ENCODE measurements at places on chromosomes 13 and 19.
A peak's percentile ranks its signal among the peaks of the same experiment; 100 is the strongest.

- no peak for DNase-seq
Observed at GRCh38 chr19:48907671-48908070, 7.6 kb downstream of the NUCB1 start.

- DNase-seq: no peak
Observed at GRCh38 chr19:16532440-16533234, 9.6 kb downstream of the CHERP start.

GRCh38 chr13:90185734-90186133, 1161.8 kb upstream of the MIR17HG start:
- DNase-seq: no peak

GRCh38 chr13:110836605-110836903, 78.3 kb downstream of the ANKRD10 start:
- DNase-seq: no peak

GRCh38 chr19:52945652-52946321, 16.9 kb downstream of the ZNF816 start:
- no peak for DNase-seq

DNA sequence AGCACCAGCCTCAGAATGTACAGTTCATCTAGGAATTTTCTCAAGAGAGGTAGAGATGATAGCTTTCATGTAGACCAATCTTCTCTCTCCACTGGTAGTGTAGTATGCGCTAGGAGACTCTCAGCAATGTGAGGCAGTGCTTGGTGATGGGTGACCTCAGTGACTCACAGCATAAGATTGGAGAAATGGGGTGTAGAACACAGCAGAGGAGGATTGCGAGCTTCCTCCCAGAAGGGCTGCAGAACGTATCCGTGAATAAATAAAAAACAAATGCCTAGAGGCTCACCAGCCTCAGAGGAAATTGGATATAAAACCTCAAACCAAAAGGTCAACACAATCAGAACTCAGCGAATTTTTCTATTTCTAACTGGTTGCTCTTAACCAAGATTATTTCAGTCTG, 182.9 kb upstream of the RXFP2 start:
- DNase-seq: peak; percentile 75

- DNase-seq: no peak
Observed at GRCh38 chr13:41428155-41428554, 29.2 kb upstream of the RGCC start.

DNA sequence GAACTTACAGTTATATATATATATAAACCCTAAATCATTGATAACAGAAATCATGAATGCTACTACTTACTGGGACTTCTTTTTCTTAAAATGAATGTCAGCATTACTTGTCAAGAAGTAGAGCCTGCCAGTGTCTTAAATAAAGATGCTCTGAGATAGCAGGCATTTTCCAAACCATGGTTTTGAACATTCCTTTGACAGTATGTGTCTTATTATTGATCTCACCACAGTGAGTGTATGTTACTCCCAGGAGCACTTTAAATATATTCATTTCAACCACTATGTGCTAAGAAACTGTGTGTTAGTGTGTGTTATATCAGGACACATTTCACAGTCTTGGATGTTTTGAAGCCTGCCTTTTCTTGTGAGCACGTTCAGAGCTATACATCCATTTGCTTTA, 28.2 kb downstream of the TNFRSF19 start:
- peak; percentile 77 for DNase-seq

DNA sequence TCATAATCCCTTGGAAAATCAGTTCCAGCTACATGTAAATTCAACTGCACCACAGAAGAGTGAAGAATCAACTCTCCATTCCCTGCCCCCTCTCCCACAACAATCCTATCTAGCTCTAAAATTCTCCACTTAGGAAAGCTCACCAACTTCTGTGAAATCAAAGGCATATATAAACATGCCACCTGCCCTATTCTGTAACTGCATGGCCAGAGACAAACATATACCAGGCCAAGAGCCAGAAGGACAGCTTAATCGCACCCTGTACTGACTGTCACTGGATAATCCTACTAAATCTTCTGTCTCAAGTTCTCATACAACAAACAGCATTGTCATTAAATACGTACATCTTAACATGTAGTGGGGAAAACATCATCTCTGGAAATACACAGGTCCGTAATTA, 58.2 kb upstream of the EEF1AKMT1 start:
- DNase-seq: no peak

DNA sequence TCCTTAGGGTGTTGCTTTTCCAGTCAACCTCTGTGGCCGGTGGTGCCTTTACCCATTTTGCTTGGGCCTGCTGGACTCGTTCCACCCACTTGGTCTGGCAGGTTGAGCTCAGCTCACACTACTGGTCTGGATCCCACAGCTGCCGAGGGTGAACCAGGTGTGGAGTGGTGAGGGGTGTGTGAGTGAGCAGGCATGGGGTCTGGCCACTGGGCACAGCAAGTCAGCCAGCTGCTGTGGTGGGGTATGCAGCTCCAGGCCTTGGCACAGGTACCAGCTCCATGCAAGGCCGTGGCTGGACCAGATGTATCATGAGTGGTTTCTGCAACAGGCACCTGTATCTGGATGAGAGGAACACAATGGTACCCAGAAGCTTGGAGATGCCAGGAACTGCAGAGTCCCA, 277.6 kb upstream of the KLHL1 start:
- DNase-seq: no peak

DNA sequence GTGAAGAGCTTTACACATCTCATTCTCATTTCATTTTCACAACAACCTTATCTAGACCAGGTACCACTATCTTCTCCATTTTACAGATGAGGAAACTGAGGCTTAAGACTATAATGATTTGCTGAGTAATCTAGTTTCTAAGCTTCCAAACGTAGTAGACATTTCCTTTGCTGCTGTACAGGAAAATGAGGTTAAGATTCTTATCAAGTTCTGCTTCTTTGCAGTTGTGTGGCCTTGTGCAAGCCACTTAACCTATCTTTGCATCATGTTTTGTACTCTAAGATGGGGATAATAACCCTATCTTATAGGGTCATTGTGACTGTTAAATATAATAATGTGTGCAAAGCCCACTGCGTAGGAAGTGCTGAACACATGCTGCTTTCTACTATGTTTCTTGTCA, 307.9 kb downstream of the HS6ST3 start:
- no peak for DNase-seq

- DNase-seq: no peak
Observed at GRCh38 chr19:14786421-14786851, 8.1 kb upstream of the ADGRE2 start.

DNA sequence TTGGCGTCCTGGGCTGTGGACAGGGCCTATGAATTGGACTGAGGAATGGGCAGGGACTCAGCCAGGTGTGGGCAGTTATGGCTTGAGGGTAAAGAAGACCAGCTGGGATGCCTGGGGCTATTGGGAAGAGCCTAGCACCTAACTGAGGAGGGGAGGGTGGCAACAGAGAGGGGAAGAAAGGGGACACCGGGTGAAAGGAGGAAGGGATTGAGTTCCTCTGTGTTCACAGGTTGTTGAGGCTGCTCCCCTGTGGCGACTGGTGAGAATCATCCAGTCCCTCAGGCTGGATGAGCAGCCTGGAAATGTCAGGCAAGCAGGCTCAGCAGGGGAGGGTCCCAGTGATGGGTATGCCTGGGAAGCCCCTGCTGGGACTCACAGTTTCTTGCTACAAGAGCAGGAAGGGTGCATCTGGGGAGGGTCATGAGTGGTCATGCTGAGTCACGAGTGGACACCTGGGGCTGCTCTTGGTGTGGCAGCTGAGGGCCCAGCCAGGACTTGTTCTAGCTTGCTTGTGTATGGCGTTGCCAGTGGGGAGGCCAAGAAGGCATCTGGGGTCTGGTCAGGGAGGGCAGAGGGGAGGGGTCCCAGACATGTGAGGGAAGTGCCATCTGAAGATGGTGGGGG, 1.4 kb downstream of the ZNF324 start:
- no peak for DNase-seq

- no peak for DNase-seq
Observed at GRCh38 chr19:50843701-50844221, 10.4 kb upstream of the KLK15 start.

DNA sequence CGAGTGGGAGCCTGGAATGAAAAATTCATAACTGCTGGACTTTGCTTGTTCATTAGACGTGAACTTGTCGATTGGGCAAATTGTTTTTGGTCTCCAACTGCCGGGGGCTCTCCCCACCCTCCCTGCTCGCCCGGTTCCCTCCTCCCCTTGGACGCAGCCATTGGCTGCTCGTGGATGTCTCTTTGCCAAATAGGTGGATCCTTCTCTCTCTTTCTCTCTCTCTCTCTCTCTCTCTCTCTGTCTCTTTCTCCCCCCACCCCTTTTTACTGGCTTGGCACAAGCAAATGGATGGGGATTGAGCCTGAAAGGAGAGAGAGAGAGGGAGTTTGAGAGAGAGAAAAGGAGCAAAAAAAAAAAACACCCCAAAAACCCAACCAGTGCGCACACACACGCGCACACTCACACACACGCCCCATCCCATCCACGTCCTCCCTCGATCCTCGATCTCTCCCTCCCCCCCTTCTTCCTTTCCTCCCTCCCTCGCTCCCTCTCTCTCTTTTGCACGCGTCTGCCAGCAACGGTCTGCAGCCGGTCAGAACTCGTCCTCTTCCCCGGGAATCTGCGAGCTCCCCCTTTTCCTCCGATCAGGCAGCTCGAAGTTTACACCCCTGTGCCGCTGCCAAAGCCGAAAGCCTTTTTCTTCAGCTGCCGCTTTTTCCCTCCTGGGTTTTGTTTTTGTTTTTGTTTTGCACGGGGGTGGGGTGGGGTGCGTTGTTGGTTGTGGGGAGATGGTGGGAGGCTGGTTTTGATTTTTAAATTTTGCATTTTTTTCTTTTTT, 27.8 kb downstream of the NFIX start:
- peak; percentile 97 for DNase-seq

DNA sequence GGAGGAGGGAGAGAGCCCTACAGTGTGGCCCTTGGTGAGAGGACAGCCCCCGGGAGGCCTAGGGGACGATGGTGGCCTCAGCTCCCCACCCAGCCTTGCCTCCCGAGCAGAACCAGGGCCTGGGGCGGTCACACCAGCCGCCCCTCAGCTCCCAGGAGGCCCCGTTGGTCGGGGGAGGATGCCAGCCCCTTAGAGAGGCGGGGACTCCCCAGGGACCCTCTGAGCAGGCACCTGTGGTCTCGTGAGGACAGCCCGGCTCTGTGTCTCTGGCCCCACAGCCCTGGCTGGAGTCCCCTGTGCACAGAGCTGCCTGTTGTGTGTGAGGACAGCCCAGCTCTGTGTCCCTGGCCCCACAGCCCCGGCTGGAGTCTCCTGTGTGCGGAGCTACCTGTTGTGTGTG, 158.8 kb downstream of the KDM4B start:
- no peak for DNase-seq

- DNase-seq: no peak
Observed at GRCh38 chr13:113043931-113044330, 61.7 kb upstream of the F7 start.

- no peak for DNase-seq
Observed at GRCh38 chr13:42398533-42398932, 126.6 kb downstream of the AKAP11 start.

- DNase-seq: peak; percentile 44
Observed at GRCh38 chr19:29683009-29683408, 17.7 kb downstream of the PLEKHF1 start.

DNA sequence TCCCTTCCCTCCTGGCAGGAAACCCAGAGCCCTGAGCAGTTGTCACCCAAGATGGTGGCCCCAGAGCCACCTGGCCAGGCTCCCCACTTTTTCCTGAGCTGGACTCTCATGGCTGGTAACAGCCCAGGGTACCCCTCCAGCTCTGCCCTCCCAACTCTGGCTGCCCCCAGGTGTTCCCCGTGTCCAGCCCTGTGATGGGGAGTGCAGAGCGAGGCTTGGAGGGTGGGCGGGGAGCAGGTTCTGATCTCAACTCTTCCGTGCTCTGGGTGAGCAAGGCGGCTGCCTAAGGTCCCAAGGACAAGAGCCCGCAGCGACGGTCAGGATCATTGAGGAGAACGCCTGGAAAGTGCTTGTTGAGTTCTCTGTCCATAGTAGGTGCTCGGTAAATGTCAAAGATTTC, 54.7 kb upstream of the GAS6 start:
- DNase-seq: no peak

DNA sequence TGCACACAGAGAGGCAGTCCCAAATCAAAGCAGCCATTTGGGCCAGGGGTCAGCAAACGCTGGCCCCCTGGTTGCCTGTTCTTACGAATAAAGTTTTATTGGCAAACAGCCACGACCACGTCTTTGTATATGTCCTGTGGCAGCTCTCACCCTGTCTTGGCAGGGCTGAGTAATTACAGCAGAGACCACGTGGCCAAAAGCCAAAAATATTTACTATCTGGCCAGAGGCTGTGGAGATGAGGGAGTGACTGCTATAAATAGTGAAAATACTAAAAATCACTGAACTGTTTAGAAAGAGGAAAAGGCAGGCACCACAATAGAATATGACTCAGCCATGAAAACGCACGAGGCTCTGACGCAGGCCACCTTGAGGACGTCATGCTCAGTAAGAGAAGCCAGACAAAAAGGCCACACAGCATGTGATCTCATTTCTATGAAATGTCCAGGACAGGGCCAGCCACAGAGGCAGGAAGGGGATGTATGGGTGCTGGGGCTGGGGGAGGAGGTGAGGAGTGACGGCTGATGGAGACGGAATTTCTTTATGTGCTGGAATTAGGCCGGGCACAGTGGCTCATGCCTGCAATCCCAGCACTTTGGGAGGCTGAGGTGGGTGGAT, 29.4 kb downstream of the SMIM24 start:
- DNase-seq: peak; percentile 100

DNA sequence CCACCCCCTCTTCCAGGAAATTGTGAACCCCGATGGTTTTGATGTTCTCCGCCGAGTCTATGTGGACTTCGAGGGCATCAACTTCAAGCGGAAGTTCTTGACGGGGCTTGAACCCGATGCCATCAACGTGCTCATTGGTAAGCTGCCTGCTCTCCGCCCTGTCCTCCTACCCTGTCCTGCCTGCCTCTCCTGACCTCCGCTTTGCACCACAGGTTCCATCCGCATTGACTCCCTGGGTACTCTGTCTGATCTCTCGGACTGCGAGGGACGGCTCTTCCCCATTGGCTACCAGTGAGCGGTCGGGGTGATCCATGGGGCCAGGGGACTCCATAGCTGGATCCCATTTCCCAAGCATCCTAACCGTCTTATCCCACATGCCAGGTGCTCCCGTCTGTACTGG, 11.9 kb downstream of the IGFLR1 start:
- no peak for DNase-seq

DNA sequence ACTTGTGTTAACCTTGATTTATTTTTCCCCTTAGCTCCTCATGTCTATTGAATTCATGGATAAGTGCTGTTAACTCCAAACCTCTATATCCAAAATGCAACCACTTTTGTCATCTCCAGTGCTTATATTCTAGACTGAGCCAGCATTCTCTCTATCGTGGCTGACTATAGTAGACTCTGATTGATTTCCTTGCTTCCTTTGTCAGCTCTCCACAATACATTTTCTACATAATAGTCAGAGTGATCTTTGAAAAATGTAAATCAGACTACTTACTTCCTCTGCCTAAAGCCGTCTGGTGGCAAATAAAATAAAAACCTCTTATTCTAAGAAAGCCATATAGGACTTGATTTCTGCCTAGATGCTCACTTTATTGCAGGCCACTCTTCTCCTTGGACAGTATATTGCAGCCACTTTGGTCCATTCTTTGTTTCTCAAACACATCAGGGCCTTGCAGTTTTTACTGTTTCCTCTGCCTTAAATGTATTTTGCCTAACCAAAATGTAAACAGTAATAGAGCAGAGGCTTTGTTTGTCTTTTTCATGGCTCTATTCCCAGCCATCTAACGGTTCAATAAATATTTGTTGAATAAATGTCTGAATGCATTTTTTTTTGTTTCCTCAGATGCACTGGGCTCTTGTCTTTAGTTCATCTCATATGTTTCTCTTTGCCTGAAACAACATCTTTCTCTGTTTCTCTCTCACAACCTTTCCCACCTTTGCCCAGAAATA, 243.6 kb upstream of the CSNK1A1L start:
- DNase-seq: no peak

GRCh38 chr13:74891610-74892009, 590.4 kb downstream of the TBC1D4 start:
- DNase-seq: peak; percentile 64
